M059J (cell line): ENCODE measurements at places on chromosomes 4 and X. TPM values are rescaled to one million over a fixed set of nuclear protein-coding genes. Genes with fewer than 3 reads are reported as not detected.

Gene EGF
- 4.9 TPM in 2 replicates for total RNA-seq

Gene CYBB
- total RNA-seq, result 0.07 TPM in 1 of 2 replicates, not detected in the other

Gene PRKG2
- total RNA-seq, result 0.76 and 1.1 TPM in 2 replicates

Gene FAM53A
- 7.3 TPM in 1 of 2 replicates, not detected in the other for total RNA-seq

Gene PNMA6A
- not detected in 2 replicates for total RNA-seq

DNA sequence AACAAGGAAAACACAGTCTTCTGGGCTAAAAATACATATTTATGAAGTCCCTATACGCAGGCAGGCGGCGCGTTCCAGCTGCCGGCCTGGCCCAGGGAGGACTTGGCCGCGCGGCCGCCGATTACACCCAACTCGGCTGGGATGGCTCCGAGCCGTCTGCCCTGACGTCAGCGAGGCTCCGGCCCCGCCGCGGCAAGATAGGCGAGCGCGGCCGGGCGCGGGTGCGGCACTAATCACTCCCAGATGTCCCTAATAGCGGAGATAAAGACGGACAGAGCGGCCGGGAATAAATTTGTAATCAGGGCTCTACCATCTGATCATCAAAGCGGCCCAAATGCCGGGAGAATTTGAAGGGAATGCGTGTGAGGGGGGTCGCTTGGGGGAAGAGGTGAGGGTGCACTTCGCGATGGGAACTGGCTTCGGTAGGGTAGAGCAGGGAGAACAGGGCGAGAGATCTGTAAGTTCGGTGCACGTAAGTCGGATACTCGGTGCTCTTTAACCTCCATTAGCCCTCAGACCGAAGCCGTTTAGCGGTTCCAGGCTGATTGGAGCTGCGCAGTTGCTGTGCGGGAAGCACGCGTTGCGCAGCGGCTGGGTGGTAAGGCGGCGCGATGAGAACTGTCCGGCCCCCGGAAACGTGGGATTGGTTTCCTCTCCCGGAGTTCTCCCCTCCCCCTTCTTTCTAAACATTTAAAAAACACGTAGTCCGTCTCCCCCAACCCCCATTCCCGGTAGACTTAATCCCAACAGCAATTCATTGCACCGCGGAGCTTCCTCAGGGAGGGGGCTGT is 7.7 kb downstream of the HAND2 start:
- DNase-seq, result peak; percentile 66

GRCh38 chrX:84339507-84340364 is 151.7 kb upstream of the RPS6KA6 start:
- DNase-seq, result peak; percentile 12

DNA sequence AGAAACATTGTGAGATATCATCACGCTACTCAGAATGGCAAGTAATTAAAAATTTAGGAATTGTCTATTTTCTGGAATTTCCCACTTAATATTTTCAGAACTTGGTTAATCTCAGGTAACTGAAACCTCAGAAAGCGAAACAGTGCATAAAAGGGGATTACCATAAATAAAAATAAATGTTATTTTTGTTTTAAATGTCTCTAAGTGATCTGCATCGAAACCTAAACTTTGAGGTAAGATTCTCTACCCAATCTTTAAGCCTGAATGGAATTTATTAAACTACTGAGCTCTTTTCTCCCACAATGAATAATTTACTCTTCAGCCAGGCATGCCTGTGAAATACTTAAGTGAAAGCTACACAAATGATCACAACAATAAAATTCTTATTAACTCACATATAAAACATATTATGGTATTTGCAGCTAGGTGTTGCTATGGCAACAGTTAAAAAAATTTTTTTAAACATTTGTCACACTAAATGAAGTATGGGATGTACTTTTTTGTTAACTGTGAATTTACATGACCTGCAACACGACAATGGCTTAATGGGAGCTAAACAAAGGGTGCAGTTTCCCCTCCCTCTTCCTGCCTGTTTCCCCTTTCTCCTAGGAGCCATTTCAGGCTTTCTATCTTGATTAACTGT is 220.2 kb upstream of the PRPS2 start:
- DNase-seq, result no peak

DNA sequence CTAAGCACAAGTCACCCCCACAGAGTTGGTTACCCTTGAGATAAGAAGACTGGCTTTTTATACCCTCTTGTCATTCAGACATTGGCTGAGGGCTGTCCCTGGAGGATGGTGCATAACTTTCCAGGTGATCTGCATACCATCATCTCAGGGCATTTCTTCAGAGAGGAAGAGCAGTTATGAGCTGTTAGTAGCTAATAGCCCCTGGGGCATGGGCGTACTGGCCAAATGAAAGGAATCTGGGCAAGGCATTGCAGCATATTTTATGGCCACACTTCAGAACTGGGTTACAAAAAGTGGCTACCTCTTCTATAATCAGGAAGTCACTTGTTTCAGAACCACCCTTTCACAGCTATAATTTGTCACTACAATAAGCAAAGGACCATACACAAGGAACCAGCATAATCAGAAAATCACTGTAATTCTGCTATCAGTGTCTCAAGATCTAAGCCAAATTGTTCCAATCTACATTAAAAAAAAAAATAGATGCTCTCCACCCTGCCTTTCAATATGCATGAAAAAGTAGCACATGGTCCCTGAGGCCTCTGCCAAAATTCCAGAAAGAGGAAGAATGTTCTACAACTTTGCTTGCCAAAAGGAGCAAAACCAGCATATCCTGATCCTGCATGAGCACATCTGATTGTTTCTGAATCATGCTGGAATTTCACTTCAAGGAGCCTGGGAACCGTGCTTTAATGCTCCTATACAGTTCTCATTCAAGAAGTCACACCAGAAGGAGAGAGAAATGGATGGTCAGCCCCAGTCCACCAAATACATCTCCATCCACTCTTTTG is 92.0 kb downstream of the TMEM144 start:
- peak; percentile 52 for DNase-seq

DNA sequence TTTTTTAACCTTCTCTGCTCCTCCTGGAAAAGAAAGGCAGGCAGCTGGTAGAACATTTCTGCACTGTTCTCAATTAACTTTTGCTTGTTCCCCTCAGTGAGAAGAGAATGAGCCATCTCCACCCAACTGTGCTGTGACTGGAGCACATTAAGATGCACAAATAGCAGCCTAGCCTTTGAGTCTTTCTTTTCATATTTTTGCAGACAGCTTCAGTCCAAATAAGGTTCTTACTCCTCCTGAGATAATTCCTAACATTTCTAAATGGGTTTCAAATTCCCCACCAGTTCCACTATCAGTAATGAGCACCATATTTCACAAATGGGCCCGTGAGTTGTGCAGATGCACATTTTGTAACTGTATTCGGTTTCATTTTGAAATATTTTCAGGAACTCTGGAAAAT is 118.6 kb downstream of the SPCS3 start:
- DNase-seq, result no peak

- DNase-seq, result no peak
These were observed 42.2 kb upstream of the SCOC start for GRCh38 chr4:140331245-140331644.

- peak; percentile 8 for DNase-seq
These were observed 4.8 kb downstream of the PROM1 start for GRCh38 chr4:16079046-16079445.

DNA sequence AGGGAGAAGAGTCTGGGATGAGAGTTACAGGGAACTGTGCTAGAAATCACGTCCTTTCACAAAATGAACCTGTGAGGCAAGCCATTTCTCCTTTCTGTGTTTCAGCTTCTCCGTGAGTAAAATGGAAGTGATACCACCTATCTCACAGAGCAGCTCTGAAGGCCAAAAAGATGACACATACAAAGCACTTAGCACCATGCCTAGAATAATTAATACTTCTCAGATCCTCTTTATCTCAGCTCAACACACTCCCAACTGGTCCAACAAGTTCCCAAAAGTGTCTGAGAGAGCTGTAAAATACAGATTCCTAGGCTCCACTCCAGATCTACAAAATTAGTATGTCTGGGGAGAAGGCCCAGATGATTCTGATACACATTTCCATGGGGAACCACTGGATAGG is 38.3 kb downstream of the LHFPL1 start:
- no peak for DNase-seq

DNA sequence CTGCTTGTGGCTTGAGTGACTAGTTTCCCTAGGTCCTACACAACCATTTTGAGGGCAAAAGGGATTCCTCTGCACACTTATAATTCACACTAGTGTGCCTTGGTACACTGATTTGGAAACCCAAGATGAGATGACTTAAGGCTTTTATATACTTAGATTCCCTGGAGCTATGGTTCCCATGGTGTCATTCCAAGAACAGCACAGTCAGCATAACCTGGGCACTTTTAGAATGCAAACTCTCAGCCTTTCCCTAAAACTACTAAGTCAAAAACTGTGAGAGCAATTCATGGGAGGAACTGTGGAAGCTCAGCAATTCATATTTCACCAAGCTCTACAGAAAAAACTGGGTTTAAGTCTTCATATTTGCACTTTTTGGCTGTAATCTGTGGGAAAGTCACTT is 38.0 kb upstream of the ZC4H2 start:
- no peak for DNase-seq

- no peak for DNase-seq
These were observed 12.2 kb upstream of the NUP54 start for GRCh38 chr4:76160355-76160754.

DNA sequence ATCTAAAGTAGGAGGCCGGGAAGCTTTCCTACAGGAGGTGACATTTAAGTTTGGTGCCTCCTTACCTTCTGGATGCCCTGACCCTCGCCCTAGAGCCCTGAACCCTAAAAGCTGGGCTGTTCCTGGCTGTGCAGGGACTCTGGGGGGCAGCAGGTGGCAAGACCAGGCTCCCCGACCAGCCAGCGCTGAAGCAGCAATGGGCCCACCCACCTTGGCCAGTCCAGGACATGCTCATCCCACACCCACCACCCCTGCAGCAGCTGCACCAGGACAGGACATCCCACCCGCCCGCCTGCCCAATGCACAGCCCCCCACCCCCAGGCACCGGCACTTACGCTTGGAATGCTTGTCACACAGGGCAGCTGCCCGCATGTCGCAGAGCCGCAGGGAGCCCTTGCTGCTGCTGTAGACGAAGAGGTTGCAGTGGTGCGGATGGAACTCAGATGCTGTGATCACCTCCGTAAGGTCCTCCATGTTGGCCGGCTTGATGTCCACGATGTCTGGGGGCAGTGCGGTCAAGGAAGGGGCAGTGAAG is 77.9 kb downstream of the WFS1 start:
- no peak for DNase-seq

DNA sequence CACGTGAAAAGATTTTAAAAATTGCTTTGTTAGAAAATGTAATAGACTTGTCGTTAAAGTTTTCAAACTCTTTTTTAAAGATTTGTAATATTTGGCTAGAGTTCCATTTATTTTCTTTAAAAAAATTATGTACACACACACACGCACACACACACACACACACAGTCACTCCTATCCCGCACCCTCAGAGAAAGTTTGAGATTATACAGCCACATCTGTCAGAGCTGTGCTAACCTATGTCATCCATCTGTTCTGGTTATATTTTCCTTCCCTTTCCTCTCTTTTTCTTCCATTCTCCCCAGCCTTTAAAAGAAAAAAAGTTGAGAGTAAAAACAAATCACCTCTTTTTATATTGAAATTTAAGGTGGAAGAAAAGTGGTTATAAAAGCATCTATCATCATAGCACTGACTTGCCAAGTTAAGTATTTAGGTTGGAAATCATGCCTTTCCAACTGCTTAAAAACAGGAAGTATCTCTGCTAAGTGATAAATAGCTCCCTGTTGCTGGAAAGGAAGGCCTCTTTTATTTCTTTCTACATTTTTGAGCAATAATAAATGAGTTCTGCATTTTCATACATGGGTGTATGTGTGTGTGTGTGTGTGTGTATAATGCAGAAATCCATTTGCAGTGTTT is 163.3 kb upstream of the SPRY1 start:
- no peak for DNase-seq

DNA sequence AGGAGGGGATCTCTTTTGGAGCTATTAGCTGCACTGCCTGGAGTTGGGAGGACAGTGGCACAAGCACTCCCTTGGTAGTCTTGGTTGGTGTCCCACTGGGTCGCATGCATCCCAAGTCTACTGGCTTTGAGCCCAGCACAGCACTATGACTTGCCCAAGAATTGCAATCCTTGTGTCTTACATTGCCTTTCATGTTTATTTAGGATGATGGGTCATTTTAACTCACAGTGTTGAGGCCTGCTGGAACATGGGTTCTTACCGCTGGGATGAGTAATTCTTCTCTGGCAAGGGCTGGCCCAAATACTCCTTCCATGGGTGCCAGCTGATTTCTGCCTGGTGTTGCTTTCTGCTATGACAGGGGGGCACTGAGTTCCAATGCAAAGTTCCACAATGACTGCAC is 185.5 kb downstream of the TEX13C start:
- no peak for DNase-seq

DNA sequence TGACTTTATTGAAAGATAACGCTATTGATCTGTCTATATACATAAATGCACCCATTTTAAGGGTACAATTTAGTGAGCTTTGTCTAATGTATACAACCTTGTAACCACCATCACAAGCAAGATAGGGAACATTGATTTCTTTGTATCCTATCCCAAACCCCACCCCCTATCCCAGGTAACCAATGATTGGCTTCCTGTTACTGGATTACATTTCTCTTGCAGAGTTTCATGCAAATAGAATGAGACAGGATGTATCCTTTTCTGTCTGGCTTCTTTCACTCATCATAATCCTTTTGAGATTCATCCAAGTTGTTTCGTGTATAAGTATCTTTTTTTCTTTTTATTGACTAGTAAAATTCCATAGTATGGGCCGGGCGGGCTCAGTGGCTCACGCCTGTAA is 1.6 kb upstream of the GRIPAP1 start:
- no peak for DNase-seq
